ENCODE measurements at places on chromosomes 1 and 21.
A peak's percentile ranks its signal among the peaks of the same experiment; 100 is the strongest.

DNA sequence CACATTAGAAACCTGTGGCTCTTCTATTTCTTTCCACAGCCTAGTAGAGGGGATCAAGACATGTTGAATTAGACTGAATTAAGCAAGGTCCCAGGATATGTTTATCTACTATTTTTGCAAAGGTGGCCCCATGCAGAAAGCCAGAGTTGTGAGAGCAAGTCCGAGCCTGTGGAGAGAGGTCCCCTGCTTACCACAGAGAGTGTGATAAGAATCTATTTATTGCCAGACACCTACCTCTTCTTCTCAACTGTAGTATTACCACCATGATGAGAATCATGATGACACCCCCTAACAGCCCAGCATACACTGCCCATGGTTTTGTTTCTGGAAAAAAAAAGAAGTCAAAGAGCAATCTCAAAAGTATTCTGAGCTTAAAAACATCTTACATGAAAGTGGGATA lies 23.0 kb downstream of the SLAMF1 start:
- DNase-seq = no peak

GRCh38 chr1:155007251-155007828 lies 4.7 kb downstream of the ZBTB7B start:
- DNase-seq = no peak

GRCh38 chr1:15051882-15052528 lies 101.5 kb upstream of the TMEM51 start:
- DNase-seq = no peak

DNA sequence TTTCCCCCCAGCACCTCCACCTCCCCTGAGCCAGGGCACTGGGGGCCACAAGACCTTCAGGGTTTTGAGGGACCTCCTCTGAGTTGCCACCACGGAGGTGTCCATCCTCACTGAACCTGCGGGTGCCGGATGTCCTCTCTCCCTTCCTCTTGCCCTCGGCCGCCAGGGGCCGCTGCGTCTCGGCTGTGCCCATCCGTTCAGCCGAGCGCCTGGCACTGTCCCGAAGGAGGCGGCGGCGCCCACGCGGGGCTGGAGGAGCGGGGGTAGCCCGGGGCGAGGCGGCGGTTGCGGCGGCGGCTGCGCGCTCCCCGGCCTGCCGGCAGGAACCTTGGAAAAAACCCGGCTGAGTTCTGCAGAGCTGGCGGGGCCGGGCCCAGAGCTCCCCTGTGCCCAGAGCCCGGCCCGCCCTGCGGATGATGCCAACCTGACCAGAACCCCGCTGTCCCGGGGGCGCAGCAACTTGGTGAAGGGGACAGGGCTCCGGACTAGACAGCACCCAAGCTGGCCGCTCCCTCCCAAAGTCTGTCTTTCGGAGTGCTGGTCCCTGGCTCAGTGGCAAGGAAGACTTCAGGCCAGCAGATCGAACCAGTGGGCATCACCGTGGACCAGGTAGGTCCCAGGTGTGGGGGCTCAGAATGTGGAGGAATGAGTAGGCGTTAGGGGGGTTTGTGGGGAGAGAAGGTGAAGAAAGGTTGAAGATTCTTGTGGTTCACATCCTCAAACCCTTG lies 3.7 kb upstream of the PPM1J start:
- peak; percentile 89 for DNase-seq

DNA sequence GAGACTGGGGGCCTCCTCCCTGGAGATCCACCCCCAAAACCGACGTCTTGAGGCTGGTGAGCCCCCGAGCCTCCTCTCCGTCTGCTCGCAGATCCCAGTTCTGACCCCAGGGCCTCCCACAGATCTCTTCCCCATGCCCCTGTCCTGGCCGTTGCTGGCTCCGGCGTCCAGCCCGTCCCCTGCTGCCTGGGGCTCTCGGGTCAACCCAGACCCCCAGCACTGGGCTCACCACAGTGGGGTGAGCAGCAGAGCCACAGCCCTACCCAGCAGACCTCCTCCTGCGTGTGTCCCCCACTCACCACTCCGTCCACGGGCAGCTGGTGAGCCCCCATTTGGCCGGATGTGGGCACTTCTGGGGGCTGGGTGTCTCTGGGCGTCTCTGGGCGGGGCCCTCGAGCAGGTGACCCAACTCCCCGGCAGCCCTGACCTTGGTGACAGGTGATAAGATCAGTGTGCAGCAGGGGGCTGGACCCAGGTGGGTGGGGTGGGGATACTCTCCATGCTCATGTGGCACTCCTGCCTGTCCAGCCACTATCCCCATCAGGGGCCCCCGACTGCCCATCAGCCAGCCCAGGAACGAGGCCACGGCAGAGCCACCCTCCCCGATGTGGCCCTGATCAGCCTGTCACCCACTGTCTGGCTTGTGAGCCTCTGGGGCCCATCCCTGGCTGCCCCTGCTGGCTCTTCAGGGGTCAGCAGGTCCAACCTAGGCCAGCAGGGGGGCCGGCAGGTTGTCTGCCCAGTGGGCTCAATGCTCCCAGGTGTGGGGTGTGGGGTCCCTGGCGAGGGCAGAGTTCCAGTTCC lies 709 bp downstream of the TNFRSF14 start:
- no peak for DNase-seq

DNA sequence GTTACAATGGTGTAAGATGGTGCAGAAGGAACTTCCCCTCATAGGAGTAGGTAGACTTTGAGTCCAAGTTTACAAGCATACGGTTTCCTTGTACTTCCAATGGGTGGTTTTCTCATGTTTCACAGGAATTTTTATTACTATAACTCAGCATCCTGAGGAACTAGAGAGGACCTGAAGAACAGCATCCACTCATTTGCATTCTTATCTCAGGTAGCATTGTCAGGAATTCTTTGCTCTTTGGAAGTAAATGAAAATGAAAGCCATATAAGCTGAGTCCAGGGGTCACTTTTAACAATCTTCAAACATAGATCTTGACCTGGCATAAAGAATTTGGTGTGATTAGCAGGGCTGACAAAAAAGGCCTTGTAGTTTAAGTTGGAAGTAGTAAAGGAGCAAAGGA lies 34.4 kb downstream of the CLCA4 start:
- DNase-seq = no peak

DNA sequence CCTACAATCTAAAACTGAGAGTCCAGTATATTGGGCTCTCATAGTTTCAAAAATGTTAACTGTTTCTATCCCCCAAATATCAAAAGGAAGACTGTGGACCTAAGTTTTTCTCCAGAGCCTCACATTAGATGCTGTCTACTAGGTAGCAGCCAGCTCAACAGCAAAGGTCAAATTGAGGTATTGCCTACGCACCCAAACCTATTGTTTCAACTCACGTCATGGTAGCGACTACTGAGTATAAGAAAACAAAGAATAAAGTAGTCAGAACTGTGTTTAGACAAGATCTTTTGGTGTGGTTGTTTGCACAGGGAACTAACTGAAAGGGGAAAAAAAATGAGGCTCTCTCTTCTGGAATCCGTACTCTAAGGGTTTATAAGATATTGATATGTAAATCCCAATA lies 173.2 kb downstream of the LBR start:
- DNase-seq = no peak

Data from H1 (cell line).